ENCODE measurements at places on chromosomes 4 and X.

DNA sequence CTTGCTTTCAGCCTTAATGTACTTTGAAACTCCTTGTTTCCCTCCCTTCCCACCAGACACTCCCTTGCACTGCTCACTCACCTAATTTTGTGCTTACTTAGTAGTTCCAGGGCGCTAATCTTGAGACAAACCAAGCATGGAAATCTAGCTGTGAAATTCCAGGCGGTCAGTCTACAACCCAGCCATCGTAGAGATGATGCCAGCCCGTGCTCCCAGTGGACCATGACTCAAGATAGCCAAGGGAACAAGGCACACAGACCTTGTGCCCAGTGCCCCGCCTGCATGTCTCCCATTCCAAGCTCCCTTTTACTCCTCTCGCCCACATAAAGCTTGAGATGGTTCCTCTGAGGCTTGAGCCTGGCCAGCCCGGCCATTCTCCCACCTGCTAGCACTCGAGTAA lies 11.1 kb downstream of the TREX2 start:
- DNase-seq = no peak

- no peak for DNase-seq
Measured at GRCh38 chr4:30028826-30029225, 691.3 kb upstream of the PCDH7 start.

DNA sequence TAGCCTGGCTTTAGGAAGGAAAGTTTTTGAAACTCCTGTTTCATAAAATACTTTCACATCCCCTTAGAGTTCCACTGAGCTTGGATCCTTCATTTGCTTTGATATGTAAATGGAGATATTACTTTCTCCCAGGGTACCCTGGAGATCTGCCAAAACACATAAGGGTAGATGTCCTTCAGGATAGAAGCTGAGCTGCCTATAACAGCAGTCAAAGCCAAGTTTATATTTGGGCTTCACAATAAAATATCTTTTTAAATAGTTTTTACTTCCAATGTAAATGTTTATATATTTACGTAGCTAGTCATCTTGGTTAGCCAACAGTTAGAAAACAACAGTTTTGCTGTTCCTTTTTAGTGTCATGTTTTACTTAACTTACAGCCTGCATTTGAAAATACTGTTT lies 742.3 kb upstream of the POU3F4 start:
- no peak for DNase-seq

GRCh38 chr4:153228512-153229140 lies 24.4 kb downstream of the TRIM2 start:
- no peak for DNase-seq

GRCh38 chrX:22105231-22105630 lies 73.1 kb downstream of the PHEX start:
- peak; percentile 5 for DNase-seq

DNA sequence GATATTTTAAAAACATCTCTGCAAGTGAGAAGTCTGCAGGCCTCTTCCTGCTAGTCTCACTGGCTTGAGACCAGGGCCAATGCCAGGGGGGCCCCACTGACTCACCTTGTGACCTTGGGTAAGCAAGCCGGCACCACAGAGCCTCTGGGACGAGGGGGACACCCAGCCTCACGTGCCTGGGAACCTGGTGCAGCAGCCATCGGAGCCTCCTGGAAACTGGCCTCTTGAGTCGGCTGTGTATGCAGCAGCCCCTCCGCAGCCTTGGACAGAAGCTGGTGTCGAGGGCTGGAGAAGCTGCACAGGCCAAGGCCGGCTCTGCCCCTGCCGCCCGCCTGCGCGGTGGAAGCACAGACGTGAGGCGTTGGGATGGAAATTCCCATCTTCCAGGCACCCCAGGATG lies 8.7 kb downstream of the TADA2B start:
- no peak for DNase-seq

GRCh38 chr4:108045687-108046024 lies 56.0 kb downstream of the HADH start:
- peak; percentile 47 for DNase-seq

DNA sequence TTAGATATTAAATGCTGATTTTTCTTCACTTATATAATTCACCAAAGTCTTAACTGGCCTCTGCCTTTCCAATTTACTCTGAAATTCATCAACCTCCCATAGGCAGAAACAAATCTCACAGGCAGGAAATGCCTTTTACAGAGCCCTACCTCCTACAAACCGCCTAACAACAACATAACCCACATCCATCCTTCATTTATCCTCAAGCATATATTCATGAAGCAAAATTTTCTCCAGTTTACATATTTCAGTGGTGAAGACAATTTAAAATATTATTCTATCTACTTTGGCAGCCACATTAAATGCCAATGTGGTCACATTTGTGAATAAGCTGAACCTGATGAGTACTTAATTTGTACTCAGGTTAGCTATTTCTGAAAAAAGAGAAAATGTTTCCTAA lies 30.3 kb downstream of the SEPSECS start:
- DNase-seq = no peak

GRCh38 chr4:112321776-112322684 lies 24.9 kb downstream of the ALPK1 start:
- DNase-seq = peak; percentile 62

GRCh38 chr4:37725718-37726117 lies 39.5 kb upstream of the RELL1 start:
- DNase-seq = no peak

DNA sequence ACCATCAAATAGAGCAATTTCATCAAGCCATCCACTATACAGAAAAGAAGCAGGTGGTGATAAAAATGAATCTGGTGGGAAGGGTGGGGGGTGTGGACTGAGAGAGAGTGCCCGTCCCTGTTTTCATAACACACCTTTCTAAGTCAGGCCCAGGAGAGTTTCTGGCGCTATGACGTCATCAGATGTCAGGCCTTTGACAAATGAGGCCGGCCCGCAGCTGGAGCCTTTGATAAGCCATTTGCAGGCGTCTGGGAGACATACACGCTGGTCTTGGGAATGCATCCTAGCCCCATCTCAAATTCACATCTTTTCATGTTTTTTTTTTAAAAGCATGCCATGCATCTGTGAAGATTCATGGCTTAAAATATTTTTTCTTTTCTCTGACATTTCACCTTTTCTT lies 404.5 kb downstream of the BCOR start:
- DNase-seq = no peak

- DNase-seq = no peak
Measured at GRCh38 chrX:63708801-63709200, 76.2 kb downstream of the ARHGEF9 start.

- no peak for DNase-seq
Measured at GRCh38 chr4:134309715-134310114, 108.1 kb upstream of the PABPC4L start.

- DNase-seq = peak; percentile 56
Measured at GRCh38 chrX:47169726-47170515, 23.7 kb upstream of the UBA1 start.

DNA sequence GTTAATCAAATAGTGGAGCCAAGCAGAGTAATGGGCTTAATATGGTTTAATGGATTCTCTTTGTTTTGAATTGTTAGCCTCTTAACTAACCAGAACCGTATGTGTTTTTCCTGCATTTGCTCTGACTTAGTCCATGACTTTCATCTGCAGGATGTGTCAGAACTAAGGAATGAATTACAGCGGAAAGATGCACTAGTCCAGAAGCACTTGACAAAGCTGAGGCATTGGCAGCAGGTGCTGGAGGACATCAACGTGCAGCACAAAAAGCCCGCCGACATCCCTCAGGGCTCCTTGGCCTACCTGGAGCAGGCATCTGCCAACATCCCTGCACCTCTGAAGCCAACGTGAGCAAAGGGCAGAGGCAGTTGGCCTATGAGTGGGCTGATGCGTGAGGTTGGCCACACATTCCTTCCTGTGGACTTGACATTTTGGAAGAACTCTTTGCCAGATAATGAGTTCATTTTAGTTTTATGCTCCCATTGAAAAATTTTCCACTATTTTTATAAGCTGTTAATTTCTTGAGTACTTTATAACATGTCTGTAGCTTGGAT lies 9.1 kb downstream of the MED28 start:
- DNase-seq = no peak

DNA sequence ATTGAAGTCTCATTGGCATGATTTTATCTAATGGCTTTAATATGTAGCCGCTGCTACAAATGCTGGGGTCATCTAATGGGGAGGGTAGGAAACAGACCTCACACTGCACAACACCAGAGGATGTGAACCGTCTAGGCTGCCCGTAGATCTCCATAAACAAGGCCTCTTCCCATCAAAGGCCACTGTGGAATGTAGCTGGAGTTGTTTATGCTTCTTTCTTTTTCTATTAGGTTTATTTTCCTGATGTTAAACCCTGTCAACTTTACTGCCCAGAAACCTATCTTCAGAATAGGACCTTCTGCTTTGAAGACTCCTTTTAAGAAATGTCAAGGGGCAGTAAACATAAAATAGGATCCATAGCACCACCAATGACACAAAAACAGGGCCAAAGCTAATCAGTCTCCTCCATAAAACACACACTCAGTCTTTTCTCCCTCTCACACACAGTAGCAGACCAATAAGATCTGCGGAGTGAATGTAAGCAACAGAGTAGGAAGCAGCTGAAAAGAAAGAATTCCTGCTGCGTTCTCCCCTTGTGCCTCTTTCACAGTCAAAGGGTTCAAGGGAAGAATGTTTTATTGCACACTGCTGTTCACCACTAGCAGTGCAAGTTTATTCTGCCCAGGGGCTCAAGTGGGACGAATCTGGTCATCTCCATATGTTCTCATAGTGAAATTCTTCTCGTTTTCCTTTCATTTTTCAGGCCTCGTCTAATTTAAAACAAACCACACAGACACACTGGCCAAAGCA lies 72.2 kb downstream of the MAML3 start:
- DNase-seq = no peak

GRCh38 chrX:39827951-39828350 lies 269.8 kb downstream of the BCOR start:
- no peak for DNase-seq

DNA sequence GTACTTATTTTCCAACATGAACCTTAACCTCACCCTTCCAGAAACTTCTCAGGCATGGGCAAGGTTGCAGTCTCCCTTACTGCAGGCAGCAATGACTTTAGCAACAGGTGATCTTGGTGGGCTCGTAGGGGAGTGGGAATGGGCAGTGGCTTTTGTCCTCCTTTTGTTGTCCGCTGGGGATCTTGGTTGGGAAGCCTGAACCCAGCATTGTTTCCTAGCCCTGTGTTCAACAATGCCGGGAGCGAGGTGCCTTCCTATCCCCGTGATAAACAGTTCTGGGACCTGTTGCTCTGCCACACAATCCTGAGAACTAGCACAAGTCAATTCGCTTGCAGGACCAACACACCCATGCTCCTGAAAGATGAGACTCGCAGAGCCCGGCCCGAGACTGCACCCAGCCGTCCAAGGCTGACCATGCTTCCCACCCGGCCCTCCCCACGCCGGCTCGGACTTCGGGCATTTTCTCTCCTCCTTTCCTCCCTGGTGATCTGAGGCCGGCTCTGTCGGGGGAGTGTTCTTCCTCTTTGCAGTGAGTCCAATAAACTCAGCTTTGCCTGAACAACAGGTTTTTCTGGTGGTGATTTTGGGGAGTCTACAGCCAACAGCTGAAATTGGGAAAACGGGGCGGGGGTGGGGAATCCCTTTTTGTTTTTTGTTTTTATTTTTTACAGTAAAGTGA lies 20.2 kb downstream of the IRAK1 start:
- DNase-seq = no peak

GRCh38 chrX:104135677-104136076 lies 21.1 kb downstream of the SLC25A53 start:
- DNase-seq = no peak

DNA sequence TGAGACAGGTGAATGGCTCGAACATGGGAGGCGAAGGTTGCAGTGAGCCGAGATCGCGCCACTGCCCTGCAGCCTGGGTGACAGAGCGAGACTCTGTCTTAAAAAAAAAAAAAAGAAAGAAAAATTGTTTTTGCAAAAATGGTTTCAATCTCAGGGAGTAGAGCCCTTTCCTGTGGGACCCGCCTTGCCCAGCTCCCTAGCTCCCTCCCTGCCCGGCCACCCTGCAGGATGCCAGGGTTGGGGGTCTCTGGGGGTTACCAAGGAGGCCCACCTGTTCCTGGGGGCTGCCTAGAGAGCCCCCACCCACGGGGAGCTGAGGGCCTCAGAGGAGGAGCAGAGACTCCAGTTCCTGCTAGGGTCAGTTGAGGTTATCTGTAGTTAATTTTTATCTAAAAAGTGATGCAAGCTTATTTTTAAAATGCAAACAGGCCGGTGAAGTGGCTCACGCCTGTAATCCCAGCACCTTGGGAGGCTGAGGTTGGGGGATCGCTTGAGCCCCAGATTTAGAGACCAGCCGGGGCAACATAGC lies 18.7 kb upstream of the PLCXD1 start:
- no peak for DNase-seq

DNA sequence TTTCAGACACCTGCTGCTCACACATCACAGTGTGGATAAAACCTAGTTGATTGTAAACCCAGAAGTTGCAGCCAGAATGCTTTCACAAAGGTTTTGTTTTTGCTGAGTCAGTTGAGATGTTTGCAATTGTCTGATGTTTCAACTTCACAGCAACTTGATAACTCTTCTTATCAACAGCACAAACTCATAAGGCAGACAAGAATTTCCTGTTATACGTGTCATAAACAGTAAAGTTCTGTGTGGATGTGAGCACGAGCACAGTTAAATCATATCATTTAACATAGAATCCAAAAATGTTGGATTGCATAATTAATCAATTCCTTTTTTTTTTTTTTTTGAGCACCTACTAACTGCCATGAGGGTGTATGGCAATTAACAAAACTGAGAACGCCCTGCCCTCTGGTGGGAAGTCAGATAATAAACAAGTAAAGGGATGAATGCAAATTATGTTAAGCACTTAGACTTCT lies 512.2 kb downstream of the PDHA2 start:
- DNase-seq = no peak

- DNase-seq = no peak
Measured at GRCh38 chr4:73730292-73730691, 10.1 kb upstream of the CXCL8 start.

GRCh38 chr4:120770897-120771296 lies 151.6 kb downstream of the PRDM5 start:
- no peak for DNase-seq

DNA sequence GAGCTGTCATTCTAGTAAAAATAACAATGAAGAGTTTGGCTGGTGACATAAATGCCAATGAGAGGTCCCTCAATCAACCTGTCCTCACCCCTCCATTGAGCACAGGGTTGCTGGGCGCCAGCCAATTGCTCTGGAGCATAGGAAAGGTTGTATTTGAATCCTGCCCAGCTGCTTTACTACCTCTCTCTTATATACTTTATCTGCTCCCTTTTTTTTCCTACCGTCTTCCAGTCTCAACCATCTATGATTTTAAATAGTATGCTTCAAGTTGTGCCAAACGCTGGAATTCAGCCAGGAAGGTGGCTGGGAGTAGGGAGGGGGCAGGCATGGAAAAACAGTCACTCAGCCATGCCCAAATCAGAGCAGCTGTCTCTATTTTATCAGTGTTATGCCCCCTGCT lies 153.8 kb downstream of the NR3C2 start:
- DNase-seq = peak; percentile 60

DNA sequence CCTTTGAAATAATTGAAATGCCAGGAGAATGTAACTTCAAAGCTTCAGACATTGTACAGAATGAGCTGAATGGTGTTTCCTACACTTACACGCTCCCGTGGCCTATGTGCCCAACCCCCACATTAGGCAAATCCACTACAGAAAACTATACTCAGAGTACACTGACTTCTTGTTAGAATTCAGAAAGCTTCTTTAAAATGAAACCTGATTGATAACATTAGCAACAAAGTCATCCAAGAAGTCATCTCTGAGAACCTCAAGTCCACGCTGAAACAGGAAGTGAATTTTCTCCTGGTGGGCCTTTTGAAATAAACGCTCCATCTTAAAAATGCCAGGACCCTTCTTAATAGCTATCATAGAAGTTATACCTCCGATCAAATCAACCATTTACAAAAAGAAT lies 136.3 kb downstream of the TSPAN5 start:
- no peak for DNase-seq
